Right renal pelvis (tissue), 4 donors: ENCODE measurements at places on chromosomes 5 and 9. TPM values are rescaled to one million over a fixed set of nuclear protein-coding genes. Genes with fewer than 3 reads are reported as not detected.

GRCh38 chr5:157994906-157995519, 136.1 kb upstream of the CLINT1 start:
- DNase-seq, result peak; percentile 54

- no peak for DNase-seq
Observed at GRCh38 chr5:23042226-23042625, 189.1 kb upstream of the CDH12 start.

- DNase-seq, result no peak
Observed at GRCh38 chr5:126736141-126736540, 40.8 kb upstream of the LMNB1 start.

IFNA6 gene
- not detected for polyA plus RNA-seq

IFNA2 gene
- not detected for polyA plus RNA-seq
